ENCODE measurements at places on chromosomes 11 and 22.

DNA sequence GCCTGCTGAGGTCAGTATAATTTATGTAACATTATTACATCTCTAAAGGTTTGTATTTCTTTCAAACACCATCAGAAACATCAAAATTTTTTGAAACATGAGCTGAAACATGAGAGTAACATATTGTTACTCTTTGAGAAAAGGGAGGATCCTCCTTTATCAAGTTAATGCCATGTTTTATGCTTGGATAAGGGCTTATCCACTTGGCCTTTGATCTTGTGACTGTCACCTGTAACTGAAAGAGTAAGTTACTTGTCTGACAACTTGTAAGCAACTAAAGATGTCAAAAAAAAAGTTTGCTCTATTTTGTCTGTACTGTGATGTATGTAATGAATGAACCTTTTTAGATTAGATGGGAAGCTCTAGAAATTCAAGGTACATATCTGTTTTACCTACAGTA is 59.6 kb downstream of the FAR1 start:
- no peak for DNase-seq

GRCh38 chr11:12963051-12963450 is 46.1 kb upstream of the RASSF10 start:
- DNase-seq: no peak

DNA sequence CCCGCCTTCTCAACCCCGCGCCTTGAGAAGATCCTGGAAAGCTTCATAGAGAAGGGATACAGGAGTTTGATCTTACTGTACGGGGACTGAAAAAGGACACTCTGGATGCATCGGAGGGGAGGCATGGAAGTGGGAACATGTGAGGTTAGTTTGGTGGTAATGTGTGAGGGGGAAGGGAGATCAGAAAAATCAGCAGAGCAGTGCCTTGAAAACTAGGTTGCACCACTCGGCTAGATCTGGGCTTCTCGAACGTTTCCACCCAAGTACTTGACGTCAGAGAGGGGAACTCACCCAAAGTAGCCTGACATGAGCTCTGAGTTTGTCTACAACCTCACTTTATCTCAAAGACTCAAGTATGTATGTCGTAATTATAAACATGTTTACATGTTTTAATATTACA is 14.5 kb downstream of the USP35 start:
- DNase-seq: peak; percentile 14

- peak; percentile 54 for DNase-seq
Observed at GRCh38 chr11:64900263-64900678, 16.7 kb downstream of the ATG2A start.

DNA sequence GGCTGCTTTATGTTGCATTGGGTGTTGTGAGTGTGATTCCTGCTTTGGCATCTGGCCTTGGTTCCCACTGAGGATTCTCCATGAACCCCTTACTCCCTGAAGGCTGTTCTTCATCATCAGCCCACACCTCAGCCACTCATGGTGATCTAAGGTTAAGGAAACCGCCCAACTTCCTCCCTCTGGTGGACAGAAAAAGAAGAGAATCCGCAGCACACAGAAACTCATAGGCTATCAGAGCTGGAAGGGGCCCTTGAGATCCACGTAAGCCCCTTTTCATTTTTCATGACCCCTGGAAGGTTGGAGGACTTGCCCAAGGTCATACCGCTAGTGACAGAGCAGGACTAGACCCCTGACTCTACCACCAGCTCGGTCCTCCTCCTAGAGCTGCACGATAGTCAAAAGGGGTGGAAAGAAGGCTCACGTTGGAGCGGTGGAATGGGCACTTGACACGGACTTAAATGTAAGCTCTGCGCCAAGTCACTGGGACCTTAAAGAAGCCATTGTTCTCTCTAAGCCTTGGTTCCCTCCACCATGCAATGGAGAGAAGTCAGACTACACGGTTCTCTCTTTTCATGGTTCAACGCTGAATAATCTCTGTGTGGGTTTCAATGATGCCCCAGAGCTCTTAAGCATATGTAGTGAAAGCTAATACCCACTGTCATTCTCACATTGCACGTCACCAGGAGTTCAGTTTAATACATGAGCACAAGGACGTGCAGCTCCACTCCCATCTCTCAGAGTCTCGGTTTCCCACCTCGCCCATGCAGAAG is 83.6 kb upstream of the CRTAM start:
- peak; percentile 18 for DNase-seq

- DNase-seq: no peak
Observed at GRCh38 chr22:34324763-34325162, 404.5 kb upstream of the LARGE1 start.

- no peak for DNase-seq
Observed at GRCh38 chr11:114233755-114234154, 62.4 kb upstream of the NNMT start.

GRCh38 chr11:8937159-8937558 is 4.4 kb upstream of the C11orf16 start:
- DNase-seq: no peak

DNA sequence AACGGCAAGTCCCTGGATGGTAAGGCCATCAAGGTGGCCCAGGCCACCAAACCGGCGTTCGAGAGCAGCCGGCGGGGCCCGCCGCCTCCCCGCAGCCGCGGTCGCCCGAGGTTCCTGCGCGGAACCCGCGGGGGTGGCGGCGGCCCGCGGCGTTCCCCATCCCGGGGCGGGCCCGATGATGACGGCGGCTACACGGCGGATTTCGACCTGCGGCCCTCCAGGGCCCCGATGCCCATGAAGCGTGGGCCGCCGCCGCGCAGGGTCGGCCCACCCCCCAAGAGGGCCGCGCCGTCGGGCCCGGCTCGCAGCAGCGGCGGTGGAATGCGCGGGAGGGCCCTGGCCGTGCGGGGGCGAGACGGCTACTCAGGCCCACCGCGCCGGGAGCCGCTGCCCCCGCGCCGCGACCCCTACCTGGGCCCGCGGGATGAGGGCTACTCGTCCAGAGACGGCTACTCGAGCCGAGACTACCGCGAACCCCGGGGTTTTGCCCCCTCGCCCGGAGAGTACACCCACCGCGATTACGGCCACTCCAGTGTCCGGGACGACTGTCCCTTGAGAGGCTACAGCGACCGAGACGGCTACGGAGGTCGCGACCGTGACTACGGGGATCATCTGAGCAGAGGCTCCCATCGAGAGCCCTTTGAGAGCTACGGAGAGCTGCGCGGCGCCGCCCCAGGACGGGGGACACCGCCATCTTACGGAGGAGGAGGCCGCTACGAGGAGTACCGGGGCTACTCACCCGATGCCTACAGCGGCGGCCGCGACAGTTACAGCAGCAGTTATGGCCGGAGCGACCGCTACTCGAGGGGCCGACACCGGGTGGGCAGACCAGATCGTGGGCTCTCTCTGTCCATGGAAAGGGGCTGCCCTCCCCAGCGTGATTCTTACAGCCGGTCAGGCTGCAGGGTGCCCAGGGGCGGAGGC is 792 bp downstream of the RBMXL2 start:
- no peak for DNase-seq

GRCh38 chr11:39249566-39250365 is 2209.7 kb downstream of the LRRC4C start:
- DNase-seq: no peak

DNA sequence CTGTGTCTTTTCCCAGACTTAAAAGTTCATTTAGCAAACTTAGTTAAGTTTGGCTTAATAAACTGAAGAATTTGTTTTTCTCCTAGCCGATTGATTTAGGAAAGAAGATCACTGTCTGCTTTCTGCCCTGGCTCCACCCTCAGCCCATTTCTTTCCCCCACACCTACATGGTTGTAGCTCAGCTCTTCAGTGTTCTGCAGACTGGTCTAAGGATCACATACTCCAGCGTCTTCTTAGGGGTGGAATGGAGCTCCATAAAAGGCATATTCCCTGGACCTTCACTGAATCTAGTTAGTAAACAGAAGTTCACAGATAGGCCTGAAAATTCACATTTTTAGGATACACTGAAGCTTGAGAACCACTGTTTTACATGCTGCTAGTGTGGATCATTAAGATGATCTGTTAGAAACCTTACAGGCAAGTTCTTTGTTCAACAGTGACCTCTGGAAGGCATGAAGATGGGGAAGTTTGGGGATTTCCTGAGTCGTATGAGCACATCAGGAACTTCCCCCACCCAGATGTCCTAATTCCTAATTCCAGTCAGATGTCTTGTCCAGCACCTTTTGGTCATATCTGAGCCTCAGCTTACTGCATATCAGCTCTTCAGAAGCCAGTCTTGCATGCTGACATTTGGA is 16.8 kb downstream of the PIWIL4 start:
- no peak for DNase-seq

DNA sequence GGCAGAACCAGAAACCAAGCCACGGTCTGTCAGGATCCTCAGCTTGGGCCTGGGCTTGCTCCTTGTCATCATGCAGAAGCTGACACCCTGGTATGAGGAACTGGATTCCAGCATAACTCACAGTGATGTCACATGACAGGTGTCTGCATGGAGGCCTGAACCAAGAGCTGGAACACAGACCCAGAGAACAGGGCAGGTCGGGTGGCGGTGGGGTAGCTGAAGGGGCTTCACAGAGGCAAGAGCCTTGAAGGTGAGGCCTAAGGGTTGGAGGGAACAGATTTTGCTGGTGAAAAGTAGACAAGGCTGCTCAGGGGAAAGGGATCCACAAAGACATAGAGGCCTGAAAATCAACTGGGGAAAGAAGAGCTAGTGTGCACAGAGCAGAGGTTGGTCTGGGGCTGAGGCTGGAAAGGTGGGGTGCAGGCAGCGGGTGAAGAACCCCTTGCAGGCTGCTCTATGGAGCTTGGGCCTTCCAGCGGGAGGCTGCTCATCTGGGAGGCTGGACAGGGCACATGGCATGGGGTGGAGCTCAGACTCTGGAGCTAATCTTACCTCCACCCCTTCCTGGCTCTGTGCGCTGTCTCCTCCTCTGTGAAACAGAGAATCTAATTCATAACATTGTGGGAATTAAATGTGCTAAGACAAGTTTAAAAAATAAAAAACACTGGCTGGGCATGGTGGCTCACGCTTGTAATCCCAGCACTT is 18.4 kb upstream of the RPS3 start:
- no peak for DNase-seq

DNA sequence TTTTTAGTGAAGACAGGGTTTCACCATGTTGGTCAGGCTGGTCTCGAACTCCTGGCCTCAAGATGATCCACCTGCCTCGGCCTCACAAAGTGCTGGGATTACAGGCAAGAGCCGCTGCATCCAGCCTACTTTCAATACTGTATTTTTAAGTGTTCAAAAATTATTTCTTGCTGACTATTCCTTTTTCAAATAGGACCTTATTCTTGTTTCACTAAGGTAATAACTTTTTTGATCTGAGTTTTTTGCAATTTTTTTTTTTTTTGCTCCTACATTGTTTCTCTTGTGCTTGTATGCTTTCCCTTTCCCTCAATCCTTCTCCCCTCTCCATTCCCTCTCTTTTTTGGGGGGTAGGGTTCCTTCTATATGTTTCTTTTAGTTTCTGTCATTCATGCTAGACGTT is 73.1 kb downstream of the FAM168A start:
- no peak for DNase-seq

DNA sequence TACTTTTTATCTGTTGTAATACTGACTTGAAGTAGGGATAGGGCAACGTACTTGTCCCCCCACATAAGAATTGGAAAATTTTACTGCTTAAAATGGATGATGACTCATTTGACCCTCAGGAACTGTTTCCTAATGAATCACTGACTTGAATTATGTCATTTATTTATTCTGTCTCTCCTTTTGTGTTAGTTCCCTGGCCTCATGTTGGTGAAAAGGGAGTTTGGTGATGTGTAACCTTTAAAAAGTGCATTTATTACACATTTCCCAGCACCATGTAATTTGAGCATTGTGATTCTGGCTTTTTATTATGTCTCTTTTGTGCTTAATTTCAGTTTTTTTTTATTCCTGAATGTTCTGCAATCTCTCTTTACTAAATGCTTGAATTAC is 20.3 kb upstream of the PGM2L1 start:
- no peak for DNase-seq

DNA sequence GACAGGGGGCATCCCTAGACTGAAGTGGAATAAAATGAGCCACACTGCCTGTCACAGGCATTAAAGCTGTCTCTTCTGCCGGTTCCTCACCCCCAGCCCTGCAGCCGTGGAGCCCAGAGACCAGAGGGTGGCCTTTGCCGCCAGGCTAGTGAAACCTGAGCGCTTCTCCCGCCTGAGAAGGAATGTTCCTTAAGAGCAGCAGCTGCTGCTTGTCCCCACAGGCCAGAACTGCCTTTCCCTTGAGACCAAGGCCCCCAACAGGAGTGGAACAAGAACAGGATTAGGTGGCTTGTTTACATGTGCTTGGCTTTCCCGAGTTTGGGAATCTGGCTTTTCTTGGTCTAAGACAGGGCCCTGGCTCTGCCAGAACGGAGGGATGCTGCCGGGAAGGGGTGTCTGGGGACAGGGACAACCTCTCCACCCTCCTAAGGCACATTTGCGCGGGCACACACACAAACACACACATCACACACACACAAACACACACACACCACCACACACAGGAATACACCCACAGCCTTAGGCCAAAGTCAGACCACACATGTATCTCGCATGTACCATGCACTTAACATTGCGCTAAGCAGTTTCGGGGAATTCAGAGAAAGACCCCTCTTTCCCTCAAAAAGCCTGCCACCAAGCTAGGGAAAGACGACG is 91.8 kb downstream of the FEZ1 start:
- no peak for DNase-seq

DNA sequence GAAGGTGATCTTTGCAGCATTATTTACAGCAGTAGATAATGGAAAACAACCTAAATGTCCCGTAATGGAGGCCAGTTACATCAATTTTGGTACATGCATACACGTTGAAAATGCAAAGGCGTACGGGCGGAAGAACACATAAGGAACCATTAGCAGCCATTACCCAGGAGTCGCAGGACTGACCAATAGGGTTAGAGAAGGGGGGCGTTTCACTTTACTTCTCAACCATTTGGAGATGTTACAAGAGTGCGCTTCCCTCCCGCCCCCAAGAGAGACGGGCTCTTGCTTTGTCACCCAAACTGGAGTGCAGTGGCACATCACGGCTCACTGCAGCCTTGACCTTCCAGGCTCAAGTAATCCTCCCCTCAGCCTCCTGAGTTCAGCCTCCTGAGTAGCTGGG is 52.8 kb upstream of the SLC35C1 start:
- no peak for DNase-seq

GRCh38 chr11:110785398-110785797 is 73.2 kb upstream of the ARHGAP20 start:
- DNase-seq: no peak
